Glomerular endothelial cell (primary cell): ENCODE measurements at places on chromosomes 3 and 15.

- DNase-seq: no peak
Observed at GRCh38 chr3:188516515-188516914, 362.6 kb downstream of the LPP start.

GRCh38 chr15:22918056-22918455 is 62.1 kb downstream of the CYFIP1 start:
- DNase-seq: no peak

GRCh38 chr3:72068621-72069020 is 283.7 kb upstream of the PROK2 start:
- DNase-seq: no peak

DNA sequence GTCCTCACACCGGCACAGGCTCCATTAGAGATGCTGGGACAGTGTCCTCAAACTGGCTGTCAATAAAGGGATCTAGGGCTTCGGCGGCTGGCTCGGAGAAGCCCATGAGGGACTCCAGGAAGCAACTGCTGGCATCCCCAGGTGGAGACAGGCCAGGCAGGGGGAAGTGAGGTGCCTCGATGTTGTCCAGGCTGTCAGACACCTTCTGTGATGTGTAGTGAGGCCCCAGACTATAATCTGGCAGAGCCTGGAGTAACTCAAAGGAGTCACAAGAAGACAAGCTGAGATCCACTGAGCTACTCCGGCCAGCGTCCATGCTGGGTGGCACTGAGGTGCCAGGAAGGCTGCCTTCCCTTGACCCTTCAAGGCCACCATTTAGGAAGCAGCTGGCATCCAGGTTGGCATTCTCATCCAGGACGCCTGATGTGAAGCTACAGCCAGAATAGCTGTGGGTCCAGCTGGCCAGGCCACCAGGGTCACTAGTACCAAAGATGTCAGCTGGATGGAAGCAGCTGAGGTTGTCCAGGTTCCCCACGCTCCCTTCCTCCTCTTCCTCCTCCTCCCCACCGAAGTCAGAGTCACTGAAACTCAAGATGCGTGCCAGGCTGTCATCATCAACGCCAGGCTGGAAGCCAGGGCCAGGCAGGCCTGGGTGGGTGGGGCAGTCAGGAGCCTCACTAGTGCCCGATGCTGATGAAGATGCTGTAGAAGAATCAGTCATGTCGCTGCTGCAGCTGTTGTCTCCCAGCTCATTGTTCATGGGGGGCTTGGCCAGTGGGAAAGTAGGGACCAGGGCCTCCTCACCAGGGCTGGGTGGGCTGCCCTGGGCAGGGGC is 10.1 kb downstream of the CSRNP1 start:
- no peak for DNase-seq

- DNase-seq: no peak
Observed at GRCh38 chr3:12845811-12846210, 4.4 kb upstream of the RPL32 start.

- no peak for DNase-seq
Observed at GRCh38 chr15:90029024-90029423, 27.9 kb downstream of the ZNF710 start.

DNA sequence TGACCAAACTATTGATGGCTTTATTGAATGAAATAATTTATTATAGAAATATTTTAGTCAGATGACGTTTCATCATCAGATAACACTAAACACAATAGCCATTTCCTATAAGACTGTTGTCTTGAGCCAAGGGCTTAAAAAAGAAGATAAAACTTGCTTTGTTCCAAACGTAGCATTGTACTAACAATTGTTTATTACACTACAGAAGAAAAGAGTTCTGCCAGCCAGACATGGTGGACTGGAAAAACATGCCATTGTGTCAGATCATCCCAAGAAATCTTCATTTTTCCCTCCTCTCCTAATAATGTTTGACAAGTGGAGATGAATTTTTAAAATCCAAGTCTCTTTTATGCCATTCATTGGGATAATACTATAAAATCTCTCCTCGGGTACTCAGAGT is 203.3 kb downstream of the CDIN1 start:
- DNase-seq: no peak

GRCh38 chr3:170643831-170644230 is 58.0 kb upstream of the SLC7A14 start:
- DNase-seq: no peak

DNA sequence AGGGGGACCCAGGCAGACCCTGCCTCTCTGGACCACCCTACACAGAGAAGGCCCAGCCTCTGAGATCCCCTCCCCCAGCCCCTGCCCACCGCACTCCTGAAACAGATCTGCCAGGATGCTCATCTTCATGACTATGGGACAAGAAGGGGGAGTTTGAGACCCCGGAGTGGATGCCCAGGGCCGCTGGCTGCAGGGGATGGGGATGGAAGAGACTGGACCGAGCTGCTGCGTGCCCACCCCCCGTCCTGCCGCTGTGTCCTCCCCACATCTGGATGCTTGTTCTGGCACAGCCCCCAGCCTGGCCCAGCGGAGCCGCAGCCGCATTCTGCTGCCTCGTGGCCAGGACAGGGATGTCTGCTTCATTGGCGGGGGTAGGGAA is 30.3 kb upstream of the SEMA3F start:
- DNase-seq: no peak

DNA sequence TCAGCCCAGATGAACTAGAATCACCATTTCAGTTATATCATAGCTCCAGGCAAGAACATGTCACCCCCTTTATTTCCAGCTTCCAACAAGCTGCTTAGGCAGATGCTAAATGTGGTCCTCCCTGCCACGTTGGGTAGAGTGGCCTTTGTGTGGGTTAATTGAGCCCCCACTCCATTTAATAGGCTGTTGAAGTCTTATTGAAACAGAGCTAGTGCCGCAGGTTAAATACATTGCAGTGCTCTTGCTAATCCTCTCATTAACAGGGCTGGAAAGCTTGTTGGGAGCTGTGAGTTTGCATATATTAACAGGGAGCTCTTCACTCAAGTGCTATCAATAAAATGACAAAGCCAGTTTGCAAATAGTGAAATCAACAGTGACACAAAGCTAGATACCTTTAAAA is 248.4 kb upstream of the CMC1 start:
- DNase-seq: no peak

- DNase-seq: no peak
Observed at GRCh38 chr3:18835021-18835420, 313.3 kb upstream of the KCNH8 start.

DNA sequence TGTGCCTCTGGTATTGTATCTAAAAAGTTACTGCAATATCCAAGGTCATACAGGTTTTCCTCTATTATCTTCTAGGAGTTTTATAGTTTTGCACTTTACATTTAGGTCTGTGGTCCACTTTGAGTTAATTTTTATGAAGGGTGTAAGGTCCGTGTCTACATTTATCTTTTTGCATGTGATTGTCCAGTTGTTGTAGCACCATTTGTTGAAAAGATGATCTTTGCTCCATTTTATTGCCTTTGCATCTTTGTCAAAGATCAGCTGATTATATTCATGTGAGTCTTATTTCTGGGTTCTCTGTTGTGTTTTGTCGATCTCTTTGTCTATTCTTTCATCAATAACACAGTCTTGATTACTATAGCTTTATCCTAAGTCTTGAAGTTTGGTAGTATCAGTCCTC is 6.7 kb downstream of the CHRNA7 start:
- no peak for DNase-seq
